ENCODE measurements at places on chromosomes 3 and 15.

DNA sequence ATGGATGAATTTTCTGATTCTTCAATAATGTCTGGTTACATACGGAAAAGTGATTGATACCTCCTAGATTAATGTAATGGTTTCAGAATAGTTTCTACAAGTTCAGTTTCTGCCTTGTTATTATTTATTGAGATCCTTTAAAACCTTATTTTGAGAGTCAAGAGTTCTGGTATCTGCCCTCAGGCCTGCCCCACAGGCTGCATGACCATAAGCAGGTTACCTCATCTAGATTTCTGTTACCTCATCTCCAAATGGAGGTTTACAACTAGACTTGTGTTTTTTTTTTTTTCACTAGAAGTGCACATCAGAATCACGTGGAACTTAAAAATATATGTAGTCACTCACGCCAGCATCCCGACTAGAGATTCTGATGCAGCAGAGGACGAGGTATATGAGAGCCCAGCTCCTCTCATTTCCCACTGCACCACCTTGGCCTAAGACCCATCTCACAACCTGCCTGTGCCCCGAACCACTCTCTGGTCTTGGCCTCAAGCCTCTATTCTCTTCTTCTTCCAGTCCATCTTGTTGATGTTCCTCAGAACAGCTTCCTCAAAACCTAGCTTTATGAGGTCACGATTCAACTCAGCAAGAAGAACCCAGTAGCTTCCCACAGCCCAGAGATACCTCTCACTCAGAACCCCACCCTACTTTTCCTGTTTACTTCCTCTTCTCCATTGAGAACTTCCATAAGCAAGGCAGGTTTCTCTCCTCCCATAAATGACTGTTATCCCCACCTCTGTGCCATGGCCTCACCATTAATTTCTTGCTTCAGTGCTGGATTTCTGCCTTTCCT, 353.4 kb downstream of the CHST2 start:
- DNase-seq, result no peak

- DNase-seq, result no peak
These were observed 55.4 kb upstream of the KCNMB2 start for GRCh38 chr3:178480795-178481194.

DNA sequence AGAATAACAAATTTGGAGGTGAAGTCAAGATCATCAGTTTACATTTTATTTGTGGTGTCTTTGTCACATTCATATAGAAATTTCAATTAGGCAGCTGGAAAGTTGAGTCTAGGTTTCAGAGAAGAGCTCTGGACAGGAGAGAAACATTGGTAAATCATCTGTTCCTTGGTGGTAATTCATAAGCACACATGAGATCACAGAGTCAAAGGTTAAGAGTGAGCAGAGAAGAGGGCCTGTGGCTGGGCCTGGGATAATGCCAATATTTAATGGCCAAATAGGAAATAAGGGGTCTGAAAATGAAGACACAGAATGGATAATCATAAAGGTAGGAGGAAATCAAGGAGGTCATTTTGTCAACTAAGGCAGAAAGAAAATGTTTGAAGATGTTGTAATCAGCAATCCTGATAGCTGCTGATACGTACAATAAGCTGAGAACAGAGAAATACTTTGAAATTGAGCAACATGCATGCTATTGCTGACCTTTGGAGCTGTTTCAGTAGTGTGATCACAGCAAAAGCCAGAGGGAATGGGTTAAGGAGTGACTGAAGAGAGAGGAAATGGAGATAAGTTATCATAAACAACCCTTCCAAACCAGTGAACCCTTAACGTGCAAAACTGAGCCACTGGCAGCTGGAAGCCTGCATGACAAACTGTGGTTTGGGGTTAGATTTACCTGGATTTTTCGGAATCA, 692.8 kb downstream of the AGBL1 start:
- no peak for DNase-seq

- DNase-seq, result no peak
These were observed 41.6 kb upstream of the CLSTN2 start for GRCh38 chr3:139893267-139893962.

GRCh38 chr3:4763604-4764247, 215.5 kb upstream of the BHLHE40 start:
- DNase-seq, result no peak

GRCh38 chr3:31289584-31289983, 243.1 kb upstream of the STT3B start:
- DNase-seq, result no peak

GRCh38 chr15:68774521-68775235, 46.0 kb downstream of the ANP32A start:
- no peak for DNase-seq

GRCh38 chr15:59366333-59367021, 6.2 kb downstream of the MYO1E start:
- DNase-seq, result no peak

GRCh38 chr3:177294221-177294620, 96.9 kb upstream of the TBL1XR1 start:
- DNase-seq, result no peak

DNA sequence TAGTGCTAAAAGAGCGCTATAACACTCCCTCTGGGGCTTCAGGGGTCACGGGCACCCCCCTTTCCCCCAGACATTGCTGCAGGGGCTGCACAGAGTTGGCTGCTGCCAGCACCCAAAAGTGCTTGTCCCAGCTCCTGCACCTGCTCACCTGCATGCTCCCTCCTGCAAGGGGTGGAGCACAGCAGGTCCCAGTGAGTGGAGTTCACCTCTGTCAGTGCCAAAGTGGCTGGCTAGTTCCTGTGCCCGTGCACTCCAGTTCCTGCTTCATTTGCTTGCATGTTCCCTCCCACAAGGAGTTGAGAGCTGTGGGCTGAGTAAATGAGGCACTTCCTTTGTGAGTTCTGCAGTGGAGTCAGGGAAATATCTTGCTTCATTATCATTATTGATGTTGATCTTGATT, 476.9 kb downstream of the SQOR start:
- DNase-seq, result no peak

DNA sequence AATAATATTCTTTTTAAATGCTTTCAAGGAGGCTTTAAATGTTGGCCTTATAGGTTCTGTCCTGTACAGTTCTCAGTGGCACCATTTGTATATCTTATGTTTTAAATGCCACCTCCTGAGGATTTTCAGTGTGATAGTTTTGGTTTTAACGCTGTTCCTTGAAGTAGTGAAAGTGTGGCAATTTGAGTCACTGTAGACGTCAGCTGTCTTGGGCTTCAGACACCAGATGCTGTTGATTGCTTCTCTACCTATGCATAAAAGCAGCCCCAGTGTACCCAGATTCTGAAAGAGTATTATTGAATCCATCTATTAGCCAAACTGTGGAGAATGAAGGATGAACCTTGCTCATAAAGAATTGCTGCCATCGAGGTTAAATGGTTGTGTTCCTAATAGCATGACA, 316.8 kb upstream of the GBE1 start:
- no peak for DNase-seq

DNA sequence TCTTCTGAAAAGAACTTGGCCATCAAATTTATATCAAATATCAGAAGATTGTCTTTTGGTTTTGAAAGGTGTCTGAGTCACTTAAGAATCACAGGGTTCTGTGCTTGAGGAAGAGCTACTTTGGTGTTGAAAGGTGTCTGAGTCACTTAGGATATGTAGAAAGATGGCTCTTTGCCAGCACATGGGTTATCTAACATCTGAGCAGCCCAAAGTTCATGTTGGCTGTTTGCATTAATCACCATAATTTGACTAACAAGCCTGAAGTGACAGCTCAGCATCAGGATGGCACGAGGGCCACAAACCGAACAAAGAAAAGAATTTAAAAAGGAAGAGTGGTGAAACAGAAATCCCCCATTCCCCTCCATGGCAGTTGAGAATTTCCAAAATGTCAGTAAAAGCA, 190.5 kb upstream of the CMC1 start:
- DNase-seq, result peak; percentile 34

DNA sequence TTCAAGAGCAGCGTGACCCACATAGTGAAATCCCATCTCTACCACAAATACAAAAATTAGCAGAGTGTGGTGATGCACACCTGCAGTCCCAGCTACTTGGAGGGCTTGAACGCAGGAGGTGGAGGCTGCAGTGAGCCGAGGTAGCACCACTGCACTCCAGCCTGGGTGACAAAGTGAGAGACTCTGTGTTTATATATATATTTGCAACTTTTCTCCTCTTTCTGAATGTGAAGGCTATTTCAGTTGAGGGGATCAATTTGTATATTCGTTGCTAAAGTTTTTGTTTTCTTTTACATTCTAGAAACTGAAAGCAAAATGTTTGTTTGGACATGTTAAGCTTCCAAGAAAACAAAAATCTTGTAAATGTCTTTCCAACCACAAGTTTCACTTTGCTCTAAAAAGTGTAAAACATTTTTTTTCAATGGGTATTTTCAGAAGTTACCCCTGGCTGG, 29.8 kb upstream of the FAM98B start:
- DNase-seq, result no peak

DNA sequence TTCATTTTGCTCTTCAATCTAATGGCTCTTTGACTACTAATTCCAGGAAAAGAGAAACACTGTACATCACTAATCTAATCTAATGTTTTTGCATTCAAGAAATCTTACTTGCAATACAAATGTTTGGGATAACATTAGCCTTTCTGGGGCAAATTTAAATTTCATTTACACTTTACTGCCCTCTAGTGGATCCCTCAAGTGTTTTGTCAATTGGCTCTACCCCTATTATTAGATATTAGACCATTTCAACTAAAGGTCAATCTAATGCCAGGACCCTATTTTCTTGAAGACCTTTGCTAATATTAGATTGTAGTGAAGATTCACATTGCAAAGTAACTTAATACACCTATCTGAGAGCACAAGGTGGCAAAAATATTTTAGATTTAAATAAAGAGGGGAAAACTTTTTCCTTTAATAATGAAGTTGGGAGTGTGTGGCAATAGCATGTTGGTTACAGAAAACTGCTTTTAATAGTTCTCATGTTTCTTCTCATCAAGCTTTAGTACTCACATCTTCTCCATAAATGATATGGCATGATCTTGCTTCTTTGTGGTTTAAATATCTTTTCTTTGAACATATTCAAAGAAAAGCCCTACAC, 5.0 kb downstream of the C2CD4A start:
- DNase-seq, result no peak

DNA sequence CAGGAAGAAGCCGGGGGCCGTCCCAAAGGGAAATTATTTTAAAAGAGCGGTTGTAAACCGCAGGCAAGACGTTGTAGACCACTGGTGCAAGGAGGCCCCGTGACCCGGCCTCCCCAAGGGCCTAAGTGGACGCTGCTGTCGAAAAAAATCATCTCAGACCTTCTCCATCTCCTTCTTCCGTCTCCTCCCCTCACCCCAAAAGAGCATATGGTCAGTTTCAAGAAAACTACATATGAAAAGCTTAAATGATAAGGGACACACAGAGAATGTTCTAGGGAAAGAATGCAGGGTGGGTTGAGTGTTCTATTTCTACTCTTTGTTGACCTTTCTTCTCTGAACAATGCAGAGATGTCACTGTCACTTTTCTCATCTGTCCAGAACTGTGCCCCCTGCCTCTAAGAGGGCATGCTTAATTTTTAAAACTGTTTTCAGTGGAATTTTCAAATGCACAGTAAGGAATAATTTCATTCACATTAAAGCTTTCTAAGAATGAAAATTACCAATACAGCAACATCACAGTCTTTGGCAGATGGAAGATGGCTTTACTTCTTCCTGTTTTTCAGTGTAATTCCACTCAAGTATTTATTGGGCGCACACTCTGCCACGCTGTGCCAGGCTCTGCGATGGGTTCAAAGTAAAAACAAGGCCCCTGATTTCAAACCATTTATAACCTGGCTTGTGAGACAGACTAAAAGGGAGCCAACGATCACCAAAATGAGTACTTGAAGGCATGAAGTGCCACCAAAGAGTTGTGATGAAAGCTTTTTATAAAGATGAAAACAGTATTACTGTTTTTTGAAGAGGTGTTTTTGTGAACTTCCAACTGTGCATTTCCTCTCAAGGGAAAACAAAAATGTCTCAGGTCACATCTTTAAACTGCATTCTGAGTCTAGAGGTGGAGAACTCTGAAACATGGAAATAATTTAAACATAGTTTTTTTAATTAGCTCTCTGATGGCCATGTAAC, 891 bp upstream of the TOP2B start:
- no peak for DNase-seq

DNA sequence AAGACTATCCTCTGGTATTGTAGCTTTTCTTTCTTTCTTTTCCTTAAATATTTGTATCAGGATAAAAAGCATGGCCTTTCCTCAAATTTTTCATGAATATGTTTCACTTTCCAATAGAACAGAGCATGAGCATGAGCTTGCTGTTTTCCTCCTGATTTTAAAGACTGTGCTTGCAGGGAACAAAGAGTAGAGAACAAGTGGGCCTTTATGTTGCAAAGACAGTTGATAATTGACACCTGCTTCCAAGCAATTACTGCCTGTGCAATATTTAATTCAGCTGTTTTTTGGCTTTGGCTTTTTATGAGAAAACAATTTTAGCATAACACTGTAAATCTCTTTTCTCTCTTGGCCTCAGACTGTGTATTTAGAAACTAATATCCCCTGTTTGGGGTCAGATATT, 263.6 kb upstream of the AZI2 start:
- DNase-seq, result no peak

DNA sequence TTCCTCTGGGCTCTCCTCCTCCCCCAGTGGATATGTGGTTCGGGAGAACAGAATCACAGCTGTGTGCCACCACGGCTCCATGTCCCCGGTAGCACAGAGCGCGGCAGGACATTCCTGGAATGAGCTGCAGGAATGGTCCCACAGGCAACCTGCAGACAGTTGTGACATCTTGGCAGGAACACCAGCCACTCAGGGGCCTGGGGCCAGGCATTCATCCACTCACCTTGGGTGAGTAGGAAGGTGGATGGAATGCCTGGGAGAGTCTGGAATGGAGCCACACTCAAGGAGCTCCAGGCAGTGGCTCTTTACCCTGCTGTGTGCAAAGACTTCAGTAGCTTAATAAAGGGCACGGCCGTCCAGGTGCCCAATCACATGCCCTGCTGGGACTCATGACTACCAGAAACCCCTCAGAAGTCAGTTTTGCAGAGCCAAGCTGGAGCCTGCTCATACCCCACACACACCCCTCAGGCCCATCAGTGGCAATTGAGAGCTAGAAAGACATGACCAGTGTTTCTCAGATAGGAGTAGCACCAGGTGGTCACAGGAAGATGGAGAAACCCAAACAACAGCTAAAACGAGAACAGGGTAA, 117.3 kb upstream of the PRR20G start:
- DNase-seq, result no peak

GRCh38 chr3:37680401-37680800, 181.3 kb upstream of the CTDSPL start:
- DNase-seq, result no peak
